ENCODE measurements at places on chromosomes 13 and 19.

DNA sequence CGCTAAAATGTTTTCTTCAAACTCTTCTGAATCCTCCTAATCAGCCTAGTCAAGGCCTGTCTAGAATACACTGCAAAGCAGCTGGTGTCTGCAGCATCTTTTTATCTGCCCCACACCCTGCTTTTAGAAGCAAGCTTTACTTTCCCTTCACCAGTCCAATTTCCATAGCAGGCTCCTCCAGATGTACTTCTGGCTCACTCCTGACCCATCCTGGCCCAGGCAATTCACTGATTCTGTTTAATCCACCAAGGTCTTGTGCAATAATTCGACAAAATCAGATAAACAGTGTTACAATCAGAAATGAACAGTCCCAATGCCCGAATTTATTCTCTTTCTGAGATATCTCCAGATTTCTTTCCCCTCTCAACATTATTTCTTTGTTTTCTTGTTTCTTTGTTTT lies 415.2 kb upstream of the SGCG start:
- DNase-seq = no peak

DNA sequence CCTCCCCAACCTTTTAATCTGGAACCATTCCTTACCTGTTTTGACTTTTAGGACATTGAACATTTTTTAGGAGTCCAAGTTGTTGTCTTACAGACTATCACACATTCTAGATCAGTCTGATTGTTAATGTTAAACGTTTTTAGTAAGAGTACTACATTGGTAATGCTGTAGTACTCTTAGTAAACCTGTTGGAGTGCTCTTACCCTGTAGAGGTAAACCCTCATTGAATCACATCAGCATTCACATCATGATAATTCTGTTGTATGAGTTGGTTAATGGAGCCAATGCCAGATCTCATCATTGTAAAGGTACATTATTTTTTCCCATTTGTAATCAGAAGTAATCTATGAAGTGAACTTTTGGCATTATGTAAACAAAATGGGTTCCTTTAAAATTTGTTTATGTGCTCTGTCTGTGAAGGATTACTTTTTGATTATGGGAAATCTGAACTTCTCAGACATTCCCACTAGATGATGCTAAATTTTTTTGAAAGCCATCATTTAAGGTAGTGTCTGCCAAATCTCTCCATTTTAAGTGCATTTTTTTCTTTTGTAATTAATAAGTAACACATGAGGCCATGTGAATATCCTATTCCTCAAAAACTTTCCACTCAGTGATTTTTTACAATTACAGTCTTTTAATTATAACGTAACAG lies 55.2 kb downstream of the VWA8 start:
- DNase-seq = peak; percentile 69

GRCh38 chr13:102682211-102682610 lies 12.6 kb downstream of the METTL21C start:
- no peak for DNase-seq

GRCh38 chr13:48477191-48477855 lies 55.6 kb downstream of the RCBTB2 start:
- no peak for DNase-seq

DNA sequence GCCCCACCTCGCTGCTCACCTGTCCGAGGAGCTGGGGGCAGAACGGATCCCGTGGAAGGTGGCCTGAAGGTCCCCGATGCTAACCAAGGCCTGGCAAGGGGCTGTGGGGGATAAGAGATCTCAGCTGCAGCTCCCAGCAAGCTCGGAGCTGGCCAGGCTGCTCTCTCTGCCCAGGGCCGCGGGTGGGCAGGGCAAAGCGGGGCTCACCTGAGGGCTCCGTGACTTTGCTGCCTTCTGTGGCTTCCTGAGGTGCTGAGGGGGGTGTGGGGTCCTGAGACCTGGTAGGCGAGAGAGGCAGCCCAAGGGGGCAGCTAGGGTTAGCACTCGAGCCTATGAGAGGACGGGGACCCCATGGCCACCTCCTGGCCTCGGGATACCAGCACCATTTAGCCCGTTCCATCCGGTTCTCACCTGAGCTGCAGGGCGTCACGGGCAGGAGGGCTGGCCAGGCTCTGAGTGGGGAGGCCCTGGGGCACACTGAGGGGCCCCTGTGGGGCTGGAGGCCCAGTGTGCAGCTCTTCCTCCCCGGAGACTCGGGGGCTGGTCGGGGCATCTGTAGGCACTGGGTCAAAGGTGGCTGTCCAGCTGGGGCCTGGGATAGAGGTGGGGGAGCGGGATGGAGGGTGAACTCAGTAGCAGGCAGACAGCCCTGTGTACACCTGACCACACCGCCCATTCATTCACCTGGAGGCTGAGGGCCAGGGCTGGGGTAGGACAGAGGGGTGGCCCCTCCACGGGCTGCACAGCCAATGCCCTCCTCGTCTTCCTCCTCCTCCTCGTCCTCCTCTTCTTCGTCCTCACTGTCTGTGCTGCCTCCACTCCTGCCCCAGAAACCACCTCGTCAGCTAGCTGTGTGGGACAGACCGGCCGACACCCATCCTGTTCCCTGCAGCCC lies 3.1 kb upstream of the TMEM86B start:
- no peak for DNase-seq

DNA sequence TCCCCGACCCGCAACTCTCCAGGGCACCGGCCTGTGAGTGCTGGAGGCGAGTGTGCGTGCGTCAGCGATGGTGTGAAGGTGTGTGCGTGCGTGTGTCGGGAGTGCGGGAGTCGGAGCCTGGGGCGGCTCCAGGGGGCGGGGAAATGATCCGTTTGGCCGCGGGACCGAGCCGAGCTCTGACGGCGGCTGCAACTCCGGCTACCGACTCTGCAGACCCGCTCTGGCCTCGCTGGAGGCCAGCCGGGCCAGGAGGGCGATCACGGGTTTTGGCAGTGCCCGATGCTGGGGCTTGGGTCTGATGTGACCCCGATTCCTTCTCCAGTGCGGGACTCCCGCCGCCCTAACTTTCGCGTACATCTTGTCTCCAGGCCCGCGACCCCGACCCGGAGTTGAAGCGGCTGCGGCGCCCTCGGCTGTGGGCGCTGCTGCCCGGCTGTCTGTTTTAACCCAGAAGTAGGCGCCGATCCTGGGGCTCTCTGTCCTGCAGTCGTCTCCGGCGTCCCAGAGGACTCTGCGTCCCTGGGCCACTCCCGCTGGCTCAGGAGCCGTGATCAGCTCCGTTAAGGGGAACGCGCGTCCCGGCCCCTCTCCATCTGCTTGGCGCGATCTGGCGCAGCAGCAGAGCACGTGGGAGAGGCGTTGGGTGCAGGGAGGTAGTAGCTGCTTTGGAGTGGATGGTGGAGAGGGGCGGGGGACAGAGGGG lies 1.2 kb downstream of the CHST8 start:
- no peak for DNase-seq

Data from DMS53 (cell line).